ENCODE measurements at places on chromosomes 1 and 21.

GRCh38 chr1:6989212-6990159, 204.2 kb downstream of the CAMTA1 start:
- DNase-seq: no peak

GRCh38 chr1:19055701-19056100, 99.2 kb upstream of the IFFO2 start:
- DNase-seq: no peak

GRCh38 chr1:217369996-217370551, 260.8 kb downstream of the GPATCH2 start:
- DNase-seq: peak; percentile 15

DNA sequence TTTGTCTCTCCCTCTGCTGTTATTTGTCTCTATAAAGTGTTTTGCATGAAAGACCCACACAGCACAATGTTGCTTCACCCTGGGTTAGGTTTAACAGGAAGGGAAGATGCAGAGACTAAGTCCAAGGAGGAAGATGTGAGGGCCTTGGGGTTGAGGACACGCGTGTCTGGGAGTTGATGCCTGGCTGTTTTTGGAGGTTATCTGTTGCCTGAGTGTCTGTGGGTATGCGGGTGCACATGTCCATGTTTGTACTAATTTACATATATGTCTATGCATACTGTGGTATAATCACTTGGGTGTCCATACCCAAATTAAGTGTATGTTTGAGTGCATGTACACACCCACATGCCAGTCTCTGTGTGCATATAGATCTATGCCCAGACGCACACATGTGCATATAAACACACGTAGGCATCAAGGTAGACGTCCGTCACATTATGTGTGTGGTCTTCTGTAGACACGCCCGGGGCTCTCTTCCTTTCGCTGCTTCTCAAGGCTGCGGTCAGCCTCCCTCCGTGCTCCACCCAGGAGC, 962 bp upstream of the MAN1C1 start:
- no peak for DNase-seq

DNA sequence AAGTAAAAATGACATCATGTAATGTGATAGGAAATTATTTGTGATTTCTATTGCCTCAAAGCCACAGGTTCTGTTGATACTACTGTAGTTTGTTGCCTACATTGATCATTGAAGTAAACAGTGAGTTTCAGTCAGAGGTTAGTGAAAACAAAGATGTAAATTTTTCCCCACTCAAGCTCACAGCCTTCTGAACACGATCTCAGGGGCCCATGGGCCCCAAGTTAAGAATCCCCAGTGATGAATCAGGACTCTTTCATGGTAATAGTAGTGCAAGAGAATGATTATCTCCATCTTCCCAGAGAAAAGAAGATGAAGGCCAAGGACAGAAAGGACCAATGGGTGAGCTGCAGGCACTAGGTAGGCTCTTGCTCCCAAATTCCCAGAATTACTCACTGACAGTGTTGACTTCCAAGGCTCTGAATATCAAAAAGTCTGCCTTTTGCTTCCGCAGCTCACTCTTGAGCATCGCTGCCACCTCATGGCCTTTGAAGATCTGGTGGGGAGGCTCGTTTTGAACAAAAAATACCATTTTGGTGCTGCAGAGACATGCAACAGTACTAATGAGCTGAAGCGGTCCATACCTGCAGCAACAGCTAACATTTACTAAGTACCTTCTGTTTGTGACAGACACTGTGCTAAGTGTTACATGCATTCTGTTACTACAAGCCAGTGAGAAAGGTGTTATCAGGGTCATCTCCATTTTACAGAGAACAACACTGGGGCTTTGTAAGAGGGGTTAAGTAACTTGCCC, 113.3 kb downstream of the KIAA0319L start:
- DNase-seq: no peak

GRCh38 chr1:101136271-101136670, 100.5 kb upstream of the S1PR1 start:
- DNase-seq: no peak

- DNase-seq: no peak
Observed at GRCh38 chr21:42735061-42735460, 81.6 kb downstream of the PDE9A start.

- DNase-seq: peak; percentile 76
Observed at GRCh38 chr1:154478639-154479038, 23.4 kb upstream of the TDRD10 start.

GRCh38 chr1:81157686-81158085, 643.0 kb upstream of the ADGRL2 start:
- DNase-seq: no peak

DNA sequence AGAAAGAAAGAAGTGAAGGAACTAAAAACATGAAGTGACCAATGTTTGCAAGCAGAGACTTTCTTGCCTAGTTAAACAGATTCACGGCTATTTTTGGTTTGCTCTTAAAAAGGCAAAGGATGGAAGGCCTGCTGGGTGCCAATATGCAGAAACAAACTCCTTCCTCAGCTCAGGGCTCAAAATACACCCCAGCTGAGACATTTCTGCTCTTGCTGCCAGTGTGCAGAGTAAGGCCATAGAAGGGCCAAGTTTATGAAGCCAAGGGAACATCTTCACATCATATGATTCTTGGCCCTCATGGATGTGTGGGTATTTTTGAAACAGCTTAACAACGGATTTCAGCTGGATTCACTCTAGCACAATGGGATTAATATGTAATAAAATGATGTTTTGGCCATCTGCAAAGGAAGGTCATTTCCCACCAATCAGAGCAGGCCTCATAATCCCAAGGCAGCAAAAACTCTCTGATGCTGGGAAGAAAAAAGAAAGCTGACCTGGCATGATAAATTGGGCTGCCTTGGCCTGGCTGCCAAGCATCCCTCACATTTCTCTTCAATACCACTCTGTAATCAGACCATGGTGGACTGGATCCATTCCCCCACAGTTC, 70.7 kb downstream of the CAPZB start:
- peak; percentile 42 for DNase-seq

GRCh38 chr1:110495926-110496600, 22.9 kb downstream of the KCNA10 start:
- DNase-seq: peak; percentile 88

DNA sequence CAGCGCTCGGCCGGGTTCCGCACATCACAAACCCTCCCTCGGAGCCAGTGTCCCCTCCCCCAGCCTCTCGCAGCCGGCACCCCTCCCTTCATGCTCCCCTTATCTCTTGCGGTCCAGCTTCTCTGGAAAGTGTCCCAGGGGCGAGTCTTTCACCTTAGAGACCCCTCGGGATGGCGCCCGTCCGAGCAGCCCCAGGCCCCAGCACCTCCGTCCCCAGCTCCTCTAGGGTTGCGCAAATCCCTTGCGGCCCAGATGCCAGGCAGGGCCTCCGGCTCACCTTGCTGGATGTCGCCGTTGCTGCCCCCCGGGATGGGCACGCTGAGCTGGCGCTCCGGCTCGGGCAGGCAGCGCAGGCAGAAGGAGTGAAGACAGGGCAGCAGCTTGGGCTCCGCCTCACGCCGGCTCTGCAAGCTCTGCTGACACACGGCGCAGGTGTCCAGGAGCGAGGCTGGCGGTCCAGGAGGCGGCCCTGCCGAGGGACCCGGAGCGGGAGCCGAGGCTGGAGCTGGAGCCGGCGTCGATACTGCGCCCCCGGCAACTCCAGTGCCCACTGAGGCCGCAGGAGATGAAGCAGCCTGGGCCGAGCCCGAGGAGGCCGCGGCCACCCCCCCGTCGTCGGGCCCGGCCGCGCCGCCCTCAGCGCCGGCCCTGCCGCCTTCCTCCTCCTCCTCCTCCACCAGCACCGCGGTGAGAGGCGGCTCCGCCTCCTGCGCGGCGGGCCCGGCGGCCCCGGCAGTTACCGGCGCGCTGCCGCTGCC, 550 bp downstream of the TRIM33 start:
- DNase-seq: no peak

DNA sequence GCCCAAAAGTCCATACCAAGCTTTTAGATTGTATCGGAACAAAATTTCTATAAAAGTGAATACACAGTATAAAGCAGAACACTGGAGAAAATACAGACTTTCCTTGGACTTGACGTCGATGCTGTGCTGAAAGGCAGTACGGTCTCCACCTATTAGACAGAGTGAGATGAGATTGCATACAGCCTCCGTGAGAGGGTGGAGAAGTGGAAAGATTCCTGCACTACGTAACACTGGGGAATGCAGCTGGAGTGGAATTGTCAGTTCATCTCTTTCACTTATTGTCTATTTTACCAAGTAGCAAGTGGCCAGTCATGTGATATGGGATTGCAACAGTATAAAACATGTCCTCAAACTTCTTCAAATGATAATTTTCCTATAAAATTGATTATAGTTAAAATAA, 209.5 kb downstream of the ZP4 start:
- no peak for DNase-seq

- DNase-seq: no peak
Observed at GRCh38 chr1:221736714-221737113, 5.2 kb downstream of the DUSP10 start.

GRCh38 chr1:11977625-11978024, 2.6 kb upstream of the MFN2 start:
- no peak for DNase-seq

DNA sequence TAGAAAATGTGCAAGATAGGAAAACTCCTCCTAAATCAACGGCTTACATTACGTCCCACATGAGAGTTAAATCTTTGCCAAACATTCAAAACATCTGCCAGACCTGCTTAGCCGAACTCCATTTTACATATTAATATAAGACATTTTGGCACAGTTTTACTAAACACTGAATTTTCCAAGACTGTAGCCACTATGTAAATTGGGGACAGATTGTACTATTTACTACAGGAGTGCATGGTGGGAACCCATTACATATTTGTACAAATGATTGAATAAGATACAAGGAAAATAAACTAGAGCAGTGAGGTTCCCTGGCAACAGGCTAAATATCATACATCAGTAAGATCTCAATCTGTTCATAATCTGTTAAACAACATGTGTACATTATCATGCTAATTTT, 1234.4 kb downstream of the KCNT2 start:
- no peak for DNase-seq

- no peak for DNase-seq
Observed at GRCh38 chr1:151545542-151545941, 5.4 kb downstream of the TUFT1 start.

DNA sequence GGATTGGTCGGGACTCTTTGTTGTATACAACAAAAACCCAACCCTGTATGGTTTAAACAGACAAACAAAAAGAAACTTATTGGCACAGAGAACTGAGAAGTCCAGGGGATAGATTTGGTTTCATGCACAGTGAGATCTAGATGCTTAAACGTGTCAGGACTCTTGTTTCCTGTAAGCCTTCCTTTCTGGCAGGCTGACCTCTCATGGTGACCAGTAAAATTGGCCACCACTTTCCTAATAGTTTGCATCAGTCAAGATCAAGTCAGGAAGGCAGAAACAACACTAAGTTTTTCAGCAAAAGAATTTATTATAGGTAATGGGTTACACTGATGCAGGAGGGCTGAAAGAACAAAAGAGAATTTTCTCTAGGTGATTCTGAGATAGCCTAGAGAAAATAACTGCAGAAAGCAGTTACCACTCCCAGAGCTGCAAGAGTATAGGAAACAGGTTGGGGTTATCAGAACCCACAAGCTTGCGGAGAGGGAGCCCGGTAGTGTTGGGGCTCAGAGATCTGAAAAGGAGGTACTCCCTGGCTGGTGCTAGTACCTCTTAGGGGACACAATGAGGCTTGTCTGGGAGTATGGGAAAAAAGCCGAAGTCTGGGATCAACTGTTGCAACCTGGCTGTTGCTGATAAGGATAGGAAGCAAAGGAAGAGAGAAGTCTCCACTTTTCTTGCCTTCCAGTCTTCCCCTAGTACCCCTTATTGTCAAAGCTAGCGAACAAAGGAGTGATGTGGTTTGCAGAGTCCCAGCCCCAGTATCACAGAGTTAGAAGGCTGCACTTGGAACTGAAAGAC, 21.4 kb downstream of the CITED4 start:
- no peak for DNase-seq

DNA sequence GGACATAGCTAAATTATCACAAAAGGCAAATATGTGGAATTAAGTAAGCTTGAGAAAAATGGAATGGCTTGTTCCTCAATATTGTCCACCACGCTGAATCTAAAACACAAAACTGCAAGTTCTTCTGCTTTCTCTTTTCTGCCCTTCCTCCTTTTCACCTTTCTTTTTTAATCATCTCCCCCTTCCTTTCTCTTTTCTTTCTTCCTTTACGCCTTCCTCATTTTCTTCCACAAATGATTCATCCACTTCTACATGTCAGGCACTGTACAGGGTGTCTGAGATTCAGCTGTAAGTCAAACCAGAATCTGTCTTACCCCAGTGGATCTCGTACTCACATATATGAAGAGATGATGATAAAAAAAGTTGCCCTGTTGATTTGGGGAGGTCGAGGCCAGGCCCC, 1182.5 kb downstream of the MRPL39 start:
- peak; percentile 28 for DNase-seq

DNA sequence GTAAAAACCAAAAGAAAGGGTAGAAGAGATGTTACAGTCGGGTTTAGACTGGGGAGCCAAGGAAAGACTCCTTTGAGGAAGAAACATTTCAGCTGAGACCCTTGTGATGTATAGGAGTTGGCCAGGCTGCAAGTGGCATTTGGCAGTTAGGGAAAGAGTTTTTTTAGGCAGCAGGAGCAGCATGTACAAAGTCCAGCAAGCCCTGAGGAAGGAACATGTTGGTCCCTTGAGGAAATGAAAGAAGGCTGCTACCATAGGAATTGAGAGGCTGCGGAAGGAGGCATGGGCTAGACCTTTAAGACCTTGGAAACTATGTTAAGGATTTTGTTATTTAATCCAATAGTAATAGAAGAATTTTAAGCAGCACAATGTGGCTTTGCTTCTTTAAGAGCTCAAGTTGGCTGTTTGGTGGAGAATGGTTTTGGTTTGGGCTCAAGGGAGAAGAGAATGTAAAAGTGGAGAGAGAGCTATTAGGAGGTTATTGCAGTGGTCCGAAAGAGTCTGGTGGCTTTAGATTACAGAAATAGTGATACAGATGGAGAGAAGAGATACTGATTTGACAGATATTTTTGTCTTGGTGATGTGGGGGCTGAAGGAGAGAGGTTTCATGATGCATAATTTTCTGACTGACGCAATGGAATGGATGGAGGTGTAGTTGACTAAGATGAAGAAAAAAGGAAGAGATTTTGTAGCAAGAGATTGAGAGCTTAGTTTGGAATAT, 26.6 kb downstream of the SMAP2 start:
- DNase-seq: no peak

- DNase-seq: no peak
Observed at GRCh38 chr1:168443899-168444298, 99.9 kb downstream of the XCL2 start.

- DNase-seq: no peak
Observed at GRCh38 chr1:230243583-230244353, 176.7 kb downstream of the GALNT2 start.

DNA sequence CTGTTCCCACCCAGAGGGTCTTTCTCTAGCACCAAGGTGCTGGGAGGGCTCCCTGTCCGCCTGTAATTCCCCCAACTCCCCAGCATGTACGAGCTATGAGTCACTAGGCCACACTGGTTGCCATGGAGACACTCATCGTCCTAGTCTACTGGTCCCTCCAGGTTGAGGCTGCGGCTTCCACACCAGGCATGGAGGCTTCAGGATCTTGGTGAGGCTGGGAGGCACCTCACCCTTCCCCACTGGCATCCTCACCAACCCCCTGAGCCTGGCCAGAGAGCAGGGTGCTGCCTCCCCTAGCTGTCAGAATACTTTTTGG, 75.6 kb upstream of the KAZN start:
- no peak for DNase-seq

GRCh38 chr21:41692185-41692565, 74.7 kb downstream of the RIPK4 start:
- DNase-seq: no peak
